Chondrocyte (in vitro differentiated cells): ENCODE measurements at places on chromosomes 6 and 20. TPM values are rescaled to one million over a fixed set of nuclear protein-coding genes. Genes with fewer than 3 reads are reported as not detected.

BLCAP gene
- total RNA-seq = 56.6 to 66.2 TPM (median 65.1 TPM) in 3 replicates

MAFB gene
- 3.0 to 5.4 TPM (median 4.2 TPM) in 3 replicates for total RNA-seq

TTLL9 gene
- total RNA-seq = 0.24 to 0.37 TPM (median 0.33 TPM) in 3 replicates

CRISP3 gene
- not detected in 3 replicates for total RNA-seq

NT5DC1 gene
- 20.5 to 21.2 TPM (median 20.6 TPM) in 3 replicates for total RNA-seq

SSTR4 gene
- 0.33 TPM in 1 of 3 replicates, not detected in the others for total RNA-seq

WFDC10B gene
- not detected in 3 replicates for total RNA-seq

RAMACL gene
- 1.7 to 4.8 TPM (median 2.4 TPM) in 3 replicates for total RNA-seq

DNA sequence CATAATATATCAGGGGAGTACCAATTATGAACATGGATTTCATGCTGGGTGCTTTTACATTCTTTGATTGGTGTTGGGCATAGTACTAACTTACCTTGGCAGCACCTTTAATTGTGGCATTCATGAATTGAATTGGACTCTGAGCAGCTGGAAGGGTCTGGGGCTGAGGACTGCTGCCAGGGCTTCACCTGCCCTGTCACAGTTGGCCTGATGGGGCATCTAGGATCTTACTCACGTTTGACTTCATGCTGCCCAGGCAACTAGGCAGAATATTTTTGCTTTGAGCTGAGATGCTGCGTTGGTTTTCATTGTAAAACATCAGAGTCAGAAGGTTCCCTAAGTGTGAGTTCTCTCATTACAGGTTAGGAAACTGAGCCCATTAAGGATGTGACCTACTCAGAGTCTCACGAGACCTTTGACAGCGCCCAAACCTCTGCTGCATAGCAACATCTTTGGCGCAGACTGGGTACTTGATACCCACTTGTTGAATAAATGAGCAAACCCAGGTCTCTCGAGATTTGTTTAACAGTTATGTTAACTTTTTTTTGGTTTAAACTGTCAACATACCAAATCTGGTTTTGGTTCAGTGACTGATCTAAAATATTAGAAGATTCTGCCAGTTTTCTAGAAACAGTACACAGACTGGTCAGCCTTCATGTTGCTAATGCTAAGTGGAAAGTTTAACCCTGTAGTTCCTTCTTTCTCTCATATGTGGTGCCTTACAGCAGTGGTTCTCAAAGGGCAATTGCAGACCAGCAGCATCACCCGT lies 104.9 kb downstream of the TCP11 start:
- DNase-seq = no peak
- peak overlapping the region; percentile 59 for H3K27ac ChIP-seq
- peaks cover 53% of the 10 kb centered on the region for H3K4me1 ChIP-seq
- no peaks in the 10 kb centered on the region for H3K27me3 ChIP-seq
- H3K36me3 ChIP-seq = peaks cover 1% of the 10 kb centered on the region
- no peak overlapping the region for H3K4me3 ChIP-seq

DNA sequence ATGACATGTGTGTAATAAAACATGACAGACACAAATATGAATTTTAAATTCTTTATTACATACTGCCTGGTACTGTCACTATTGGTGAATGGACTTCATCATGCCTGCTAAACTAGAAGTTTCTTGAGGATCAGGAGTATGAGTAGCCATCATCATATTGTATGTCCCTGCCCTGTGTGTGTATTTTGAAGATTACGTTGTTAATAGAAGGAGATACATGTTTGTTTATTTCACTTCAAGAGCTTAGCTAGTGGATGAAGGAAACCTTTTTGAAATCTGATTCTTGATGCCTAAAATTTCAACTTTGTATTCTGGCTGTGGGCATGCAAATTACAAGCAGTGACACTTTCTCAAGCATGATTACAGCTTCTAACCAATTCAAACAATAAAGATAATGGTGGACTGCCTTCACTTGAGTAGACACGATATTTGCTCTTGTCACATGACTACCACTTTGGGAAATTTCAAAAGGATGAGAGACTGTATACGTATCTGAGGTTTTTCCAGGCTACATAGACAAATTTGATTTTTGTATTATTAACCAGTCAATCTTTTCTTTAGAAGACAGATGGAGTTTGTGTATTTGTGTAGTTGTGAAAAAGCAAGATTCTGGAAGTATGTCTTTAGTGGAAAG lies 3.5 kb downstream of the TBPL1 start:
- DNase-seq = no peak
- H3K27ac ChIP-seq = no peak overlapping the region
- H3K4me1 ChIP-seq = peaks cover 43% of the 10 kb centered on the region
- H3K36me3 ChIP-seq = no peaks in the 10 kb centered on the region

DNA sequence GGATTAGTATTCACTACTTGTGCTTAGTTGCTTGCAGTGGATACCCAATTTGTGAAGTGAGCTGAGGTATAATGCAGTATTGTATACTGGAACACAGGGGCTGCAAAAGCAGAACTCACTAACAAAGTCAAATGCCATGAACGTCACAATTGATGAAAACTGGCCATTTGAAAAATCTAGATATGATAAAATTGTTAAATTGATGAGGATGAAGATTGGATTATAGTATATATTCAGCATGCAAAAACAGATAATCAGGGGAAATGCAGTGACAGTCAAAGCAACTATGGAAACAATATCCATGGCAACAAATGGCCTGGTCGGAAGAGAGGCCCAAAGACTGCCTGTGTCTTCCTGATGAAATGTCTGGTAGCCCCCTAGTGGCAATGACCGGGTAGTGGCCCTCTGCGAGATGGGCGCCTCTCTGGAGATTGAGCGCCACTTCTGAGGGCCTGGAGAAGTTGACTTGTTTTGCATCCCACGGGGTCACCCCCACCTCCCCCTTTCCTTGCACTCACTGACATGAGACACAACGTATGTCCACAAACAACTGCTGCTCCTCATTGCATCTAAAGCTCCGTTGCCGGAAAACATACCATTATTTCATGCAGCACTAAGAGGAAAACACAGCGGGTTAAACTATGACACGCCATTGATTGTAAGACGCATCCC lies 43.6 kb downstream of the C6orf15 start:
- DNase-seq = no peak
- no peaks in the 10 kb centered on the region for H3K36me3 ChIP-seq
- no peak overlapping the region for H3K4me3 ChIP-seq
- peaks cover 23% of the 10 kb centered on the region for H3K4me1 ChIP-seq
- H3K27me3 ChIP-seq = no peaks in the 10 kb centered on the region

GRCh38 chr6:21188505-21189223 lies 404.9 kb upstream of the SOX4 start:
- peaks cover 51% of the 10 kb centered on the region for H3K4me1 ChIP-seq
- H3K4me3 ChIP-seq = no peak overlapping the region
- H3K36me3 ChIP-seq = peaks cover 2% of the 10 kb centered on the region
- DNase-seq = no peak
- H3K27ac ChIP-seq = peak overlapping the region; percentile 52
- no peaks in the 10 kb centered on the region for H3K27me3 ChIP-seq

GRCh38 chr6:89120371-89120770 lies 2.5 kb upstream of the SRSF12 start:
- no peak for DNase-seq
- no peak overlapping the region for H3K27ac ChIP-seq
- no peak overlapping the region for H3K4me3 ChIP-seq
- H3K27me3 ChIP-seq = no peaks in the 10 kb centered on the region
- peaks cover 11% of the 10 kb centered on the region for H3K4me1 ChIP-seq
- no peaks in the 10 kb centered on the region for H3K36me3 ChIP-seq

DNA sequence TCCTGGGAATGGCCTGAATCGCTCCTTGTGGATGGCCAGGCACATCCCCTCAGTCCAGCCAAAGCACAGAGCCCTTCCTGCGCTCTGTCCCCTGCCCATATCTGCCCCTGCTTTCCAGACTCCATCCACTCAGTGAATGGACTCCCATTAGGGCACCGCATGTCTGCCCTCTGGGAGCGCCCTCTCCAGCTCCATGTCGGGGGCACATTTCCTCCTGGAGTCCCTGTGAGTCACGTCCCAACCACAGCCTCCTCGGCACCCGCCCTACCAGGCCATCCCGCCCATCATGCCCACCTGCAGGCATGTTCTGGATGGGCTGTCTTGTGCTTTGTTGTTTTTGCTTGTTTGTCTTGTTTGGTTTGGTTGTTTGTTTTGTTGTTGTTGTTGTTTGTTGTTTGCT lies 96.8 kb downstream of the PSMB1 start:
- peaks cover 3% of the 10 kb centered on the region for H3K27me3 ChIP-seq
- H3K36me3 ChIP-seq = no peaks in the 10 kb centered on the region

DNA sequence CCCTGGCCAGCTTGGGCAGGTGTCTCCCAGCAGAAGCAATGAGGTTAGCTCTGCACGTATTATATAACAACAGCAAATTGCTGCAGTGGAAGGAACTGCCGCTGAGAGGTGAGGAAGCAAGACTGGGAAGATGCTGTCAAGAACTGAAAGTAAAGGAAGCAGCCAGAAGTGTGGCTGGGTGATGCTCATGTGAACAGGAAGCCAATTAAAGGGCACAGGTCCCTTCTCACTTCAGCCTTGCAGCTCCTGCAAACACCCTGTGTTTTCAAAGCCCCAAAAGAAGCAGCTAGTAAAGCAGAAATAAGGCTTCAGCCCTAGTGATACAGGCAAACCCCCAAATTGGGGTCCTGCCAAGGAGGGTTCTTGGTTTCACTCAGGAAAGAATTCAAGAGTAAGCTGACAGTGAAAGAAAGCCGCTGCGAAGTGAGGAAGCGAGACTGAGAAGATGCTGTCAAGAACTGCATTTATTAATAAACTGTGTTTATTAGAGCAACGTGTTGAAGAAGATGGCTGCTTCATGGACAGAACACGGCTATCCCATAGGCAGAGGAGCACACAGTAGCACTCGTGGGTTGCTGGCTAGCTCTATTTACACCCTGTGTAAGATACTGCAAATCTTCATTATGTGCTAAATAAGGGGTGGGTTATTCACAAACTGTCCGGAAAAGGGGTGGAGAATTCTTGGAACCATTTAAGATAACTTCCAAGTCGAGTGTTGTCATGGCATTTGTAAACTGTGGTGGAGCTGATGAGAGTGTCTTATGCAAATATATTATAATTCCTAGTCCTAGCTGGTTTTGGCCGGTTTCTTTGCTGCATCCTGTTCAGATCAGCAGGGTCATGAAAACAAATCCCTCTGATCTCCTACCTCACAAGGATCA lies 152.2 kb downstream of the LINC00237 start:
- peaks cover 2% of the 10 kb centered on the region for H3K27me3 ChIP-seq
- DNase-seq = no peak
- no peak overlapping the region for H3K27ac ChIP-seq

DNA sequence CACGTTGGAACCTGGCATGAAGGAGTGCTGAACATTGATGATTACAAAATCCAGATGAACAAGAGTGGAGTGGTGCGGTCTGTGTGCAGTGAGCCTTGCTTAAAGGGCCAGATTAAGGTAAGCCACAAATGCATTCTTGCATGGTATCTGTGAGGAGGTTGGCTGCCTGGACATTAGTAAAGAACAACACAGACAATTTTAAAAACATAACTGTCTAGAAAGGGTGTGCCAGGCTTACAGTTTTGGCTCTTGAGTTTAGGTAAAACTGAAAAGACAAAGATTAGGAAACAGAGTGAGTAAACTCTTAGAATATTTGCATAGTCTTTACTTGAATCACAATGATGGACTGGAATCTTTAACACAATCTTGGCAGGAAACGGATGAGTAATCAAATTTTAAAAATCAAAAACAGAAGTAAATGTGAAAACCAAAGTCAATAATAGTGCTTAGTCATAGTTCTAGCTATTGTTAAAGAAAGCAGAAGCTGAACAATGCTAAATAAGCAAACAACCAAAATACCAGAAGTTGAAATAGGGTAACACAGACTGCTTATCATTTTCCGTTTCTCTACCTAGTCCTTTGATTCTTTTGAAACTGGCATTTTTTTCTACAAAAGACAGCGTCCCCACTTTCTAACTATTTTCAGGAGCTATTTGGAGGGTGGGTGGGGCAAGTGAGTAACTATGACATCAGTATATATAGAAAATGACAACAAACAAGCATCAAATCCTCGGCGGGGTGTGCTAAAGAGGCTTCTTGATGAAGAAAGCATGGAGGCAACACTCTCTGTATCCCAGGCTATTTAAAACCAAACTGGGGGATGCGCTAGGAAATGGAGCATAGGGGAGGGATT lies 185.8 kb upstream of the RAB32 start:
- no peaks in the 10 kb centered on the region for H3K27me3 ChIP-seq
- no peaks in the 10 kb centered on the region for H3K36me3 ChIP-seq
- no peak overlapping the region for H3K4me3 ChIP-seq
- peak overlapping the region; percentile 74 for H3K27ac ChIP-seq
- H3K4me1 ChIP-seq = peaks cover 24% of the 10 kb centered on the region
